GM10248 (cell line): ENCODE measurements at places on chromosomes 1 and 21.

GRCh38 chr1:53891018-53891417, 1.4 kb upstream of the YIPF1 start:
- DNase-seq: no peak

DNA sequence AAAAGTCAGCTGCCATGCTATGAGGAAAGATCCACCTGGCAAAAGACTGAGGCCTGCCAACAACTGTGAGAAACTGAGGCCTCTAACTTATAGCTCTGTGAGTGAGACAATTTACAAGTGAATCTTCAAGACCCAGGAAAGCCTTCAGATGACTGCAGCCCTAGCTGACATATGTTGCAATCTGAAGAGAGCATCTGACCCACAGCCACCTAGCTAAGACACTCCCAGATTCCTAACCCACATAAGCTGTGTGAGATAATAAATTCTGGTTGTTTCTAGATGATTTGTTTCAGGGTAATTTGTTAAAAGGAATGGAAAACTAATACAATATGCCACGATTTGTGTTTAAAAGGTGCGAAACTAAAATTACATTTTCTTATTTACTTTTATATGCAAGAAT, 55.1 kb downstream of the HFM1 start:
- no peak for DNase-seq

- DNase-seq: no peak
Observed at GRCh38 chr1:51621161-51621560, 4.3 kb downstream of the OSBPL9 start.

DNA sequence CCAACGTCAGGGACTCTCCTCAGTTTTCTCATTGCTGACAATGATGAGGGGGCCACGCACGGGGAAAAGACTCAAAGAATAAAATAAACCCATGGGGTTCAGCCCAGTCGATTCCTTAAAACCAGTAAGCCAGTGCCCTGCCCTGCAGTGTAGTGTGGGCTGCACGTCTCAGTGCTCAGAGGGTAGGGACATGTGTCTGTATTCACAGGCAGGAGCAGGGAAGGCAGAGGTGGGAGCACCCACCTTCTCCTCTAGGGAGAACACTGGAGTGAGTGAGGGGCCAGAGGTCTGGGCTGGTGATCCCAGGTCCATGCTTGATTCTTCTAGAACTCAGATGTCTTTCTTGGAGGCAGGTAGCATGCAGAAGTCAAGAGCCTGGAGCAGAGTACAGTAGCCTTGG, 303.6 kb downstream of the MATN1 start:
- DNase-seq: no peak

DNA sequence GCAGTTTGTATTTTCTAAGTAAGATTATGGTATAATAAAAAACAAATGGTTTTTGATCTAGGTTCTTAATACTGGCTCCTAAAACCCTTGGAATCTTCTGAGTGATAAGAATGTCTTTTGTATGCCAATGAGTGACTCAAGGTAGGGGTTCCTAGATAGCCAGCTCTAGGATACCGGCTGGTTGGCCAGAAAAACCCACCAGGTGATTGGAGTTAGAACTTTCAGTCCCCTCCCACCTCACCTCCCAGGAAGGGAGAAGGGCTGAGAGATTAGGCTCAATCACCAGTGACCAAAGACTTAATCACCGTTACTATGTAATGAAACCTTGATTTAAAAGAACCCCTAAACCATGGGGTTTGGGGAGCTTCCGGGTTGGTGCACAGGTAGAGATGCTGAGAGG, 8.7 kb upstream of the BRDT start:
- no peak for DNase-seq

DNA sequence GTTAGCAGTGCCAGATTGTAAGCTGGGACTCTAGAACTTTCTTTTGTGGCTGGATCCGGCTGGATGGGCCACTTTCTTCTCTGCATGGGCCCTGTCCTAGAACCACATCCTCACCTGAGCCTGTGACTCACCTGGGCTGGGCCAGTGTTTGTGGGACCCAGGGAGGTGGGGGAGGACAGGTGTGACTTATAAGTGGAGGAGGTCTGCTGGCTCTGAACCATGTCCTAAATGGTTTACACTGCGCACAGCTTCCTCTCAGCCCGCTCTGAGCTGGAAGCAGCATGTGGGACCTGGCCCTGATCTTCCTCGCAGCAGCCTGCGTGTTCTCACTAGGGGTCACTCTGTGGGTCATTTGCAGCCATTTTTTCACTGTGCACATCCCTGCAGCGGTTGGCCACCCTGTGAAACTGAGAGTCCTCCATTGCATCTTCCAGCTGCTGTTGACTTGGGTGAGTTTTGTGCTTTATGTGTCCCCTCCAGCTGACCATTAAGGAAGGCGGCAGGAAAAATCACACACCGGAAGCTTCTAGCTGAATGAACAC, at the start of gene AADACL3:
Gene AADACL3, plus strand, starts transcription at position 215 of the 542 bp plus-strand sequence. Its CDS starts 67 bp downstream, at position 282.
- DNase-seq: no peak

GRCh38 chr21:35905963-35906345, 154.4 kb downstream of the SETD4 start:
- DNase-seq: no peak

GRCh38 chr1:21914450-21914849, 22.7 kb downstream of the HSPG2 start:
- DNase-seq: no peak

- DNase-seq: no peak
Observed at GRCh38 chr21:17688912-17689874, 76.5 kb upstream of the BTG3 start.

DNA sequence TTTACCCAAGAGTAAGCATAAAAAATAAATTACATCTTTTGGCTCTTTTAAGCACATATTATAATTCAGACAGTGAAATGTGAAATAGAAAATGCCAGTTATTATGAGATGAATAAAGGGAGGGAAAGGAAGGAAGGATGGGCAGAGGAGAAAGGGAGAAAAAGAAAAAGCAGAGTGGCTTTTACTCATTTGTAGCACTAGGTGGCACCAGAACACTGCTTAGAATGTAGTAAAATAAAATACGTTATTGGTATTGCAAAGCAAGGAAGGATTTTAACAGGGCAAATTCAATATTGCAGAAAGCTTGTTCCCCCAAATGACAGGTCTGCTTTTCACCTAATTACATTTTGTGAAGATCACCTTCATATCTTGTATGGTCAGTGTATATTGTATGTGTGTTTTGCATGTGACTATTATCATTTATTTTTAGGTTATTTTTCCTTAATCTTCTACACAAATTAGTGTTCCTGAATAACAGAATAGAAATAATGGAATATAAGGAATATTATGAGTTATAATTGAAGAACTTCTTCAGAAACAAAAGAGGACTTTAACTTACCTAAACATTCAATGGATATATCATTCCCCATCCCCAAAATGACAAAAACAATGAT, 9.1 kb upstream of the PCNX2 start:
- DNase-seq: no peak

DNA sequence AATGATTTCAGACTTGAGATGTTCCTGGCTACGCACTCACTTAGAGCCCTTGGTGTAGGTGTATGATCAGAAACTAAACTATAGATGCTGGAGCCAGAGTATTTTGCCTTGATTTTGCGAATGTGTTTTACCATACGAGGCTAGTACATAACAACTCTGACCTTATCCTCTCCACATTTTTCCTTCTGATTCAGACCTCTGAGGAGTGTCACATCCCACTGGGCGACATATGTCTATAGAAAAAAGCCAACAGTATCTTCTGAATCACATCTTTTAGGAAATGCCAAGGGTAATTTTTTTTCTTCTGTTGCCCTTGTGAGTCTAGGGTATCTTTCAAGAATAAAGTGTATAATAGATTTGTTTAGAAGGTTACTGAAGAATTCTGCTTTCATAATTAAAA, 49.6 kb downstream of the AK4 start:
- no peak for DNase-seq

DNA sequence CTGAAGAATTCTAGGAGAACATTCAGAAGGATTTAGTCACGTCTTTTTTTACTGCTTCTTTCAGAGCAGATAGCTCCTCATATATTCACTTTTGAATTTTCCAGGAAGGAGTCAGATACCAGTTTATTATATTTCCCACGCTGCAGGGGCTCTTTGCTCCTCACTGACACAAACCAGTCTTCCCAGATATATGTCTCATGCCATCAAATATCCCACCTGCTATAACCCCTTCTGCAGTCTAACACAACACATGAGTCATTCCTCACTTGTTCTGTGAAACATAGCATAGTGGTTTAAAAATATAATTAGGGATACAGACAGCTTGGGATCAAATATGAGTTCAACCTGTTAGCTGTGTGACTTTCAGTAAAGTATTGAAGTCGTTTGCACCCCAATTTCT, 251.7 kb upstream of the DPYD start:
- DNase-seq: no peak

DNA sequence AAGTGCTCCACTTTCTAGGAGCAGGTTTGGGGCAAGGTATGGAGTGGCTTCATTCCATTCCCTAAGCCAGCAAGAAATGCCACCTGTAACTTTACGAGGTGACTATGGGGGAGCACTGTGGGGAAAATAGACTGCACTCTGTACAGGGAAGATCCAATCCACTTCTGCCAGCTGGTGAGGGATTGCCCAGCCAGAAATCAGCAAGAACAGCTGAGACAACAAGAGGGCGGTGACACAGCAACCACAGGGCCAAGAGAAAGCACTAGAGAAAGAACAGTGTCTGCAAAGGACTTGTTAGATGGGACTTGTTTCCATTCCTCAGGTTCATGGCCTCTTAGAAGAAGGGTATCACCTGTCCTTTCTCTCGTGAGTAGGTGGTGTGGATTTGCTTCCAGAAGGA, 19.6 kb downstream of the CAPN8 start:
- DNase-seq: no peak

DNA sequence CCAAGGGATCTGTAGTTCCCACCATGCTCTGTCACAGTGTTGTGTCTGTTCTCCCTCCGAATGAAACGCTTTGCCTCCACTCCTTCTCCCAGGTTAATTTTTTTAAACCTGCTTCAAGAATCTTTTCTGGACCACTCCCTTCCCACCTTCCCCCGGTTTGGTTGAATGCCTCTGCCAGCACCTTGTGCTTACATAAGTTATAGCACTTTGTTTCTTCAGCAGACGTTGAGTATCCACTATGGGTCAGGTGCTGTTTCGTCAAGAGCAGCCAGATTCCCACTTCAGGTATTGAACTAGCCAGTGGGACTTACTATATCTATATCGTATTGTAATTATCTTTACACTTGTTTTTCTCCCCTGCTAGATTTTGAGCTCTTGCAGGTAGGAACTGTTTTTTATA, 27.6 kb downstream of the TTF2 start:
- no peak for DNase-seq

DNA sequence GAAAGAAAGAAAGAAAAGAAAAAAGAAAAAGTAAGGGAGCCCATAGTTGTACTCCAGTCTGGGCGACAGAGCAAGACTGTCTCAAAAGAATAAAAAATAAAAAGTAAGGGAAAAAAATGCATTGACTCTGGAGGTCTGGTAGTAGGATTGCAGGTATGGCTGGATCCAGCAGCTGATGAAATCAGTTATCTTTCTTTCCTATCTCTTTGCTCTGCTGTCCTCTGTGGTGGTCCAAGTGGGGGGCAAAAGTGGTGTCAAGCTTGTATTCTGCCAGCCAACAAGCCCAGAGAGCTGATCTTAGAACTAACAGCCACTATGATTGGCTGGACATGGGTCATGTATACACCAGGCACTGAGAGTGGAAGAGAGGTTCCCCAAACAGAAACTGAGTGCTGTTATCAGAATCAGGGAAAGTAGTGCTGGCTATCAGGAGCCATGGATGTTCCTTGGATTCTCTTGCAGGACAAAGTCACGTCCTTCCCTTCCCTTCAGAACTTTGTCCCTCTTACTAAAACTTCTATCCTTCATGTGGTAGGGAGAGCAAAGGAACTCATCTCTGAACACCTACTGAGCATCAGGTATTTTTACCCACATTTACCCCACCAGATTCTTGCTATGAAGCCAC, 3.5 kb upstream of the FBLIM1 start:
- DNase-seq: no peak

- no peak for DNase-seq
Observed at GRCh38 chr1:162206300-162206699, 136.8 kb downstream of the NOS1AP start.

DNA sequence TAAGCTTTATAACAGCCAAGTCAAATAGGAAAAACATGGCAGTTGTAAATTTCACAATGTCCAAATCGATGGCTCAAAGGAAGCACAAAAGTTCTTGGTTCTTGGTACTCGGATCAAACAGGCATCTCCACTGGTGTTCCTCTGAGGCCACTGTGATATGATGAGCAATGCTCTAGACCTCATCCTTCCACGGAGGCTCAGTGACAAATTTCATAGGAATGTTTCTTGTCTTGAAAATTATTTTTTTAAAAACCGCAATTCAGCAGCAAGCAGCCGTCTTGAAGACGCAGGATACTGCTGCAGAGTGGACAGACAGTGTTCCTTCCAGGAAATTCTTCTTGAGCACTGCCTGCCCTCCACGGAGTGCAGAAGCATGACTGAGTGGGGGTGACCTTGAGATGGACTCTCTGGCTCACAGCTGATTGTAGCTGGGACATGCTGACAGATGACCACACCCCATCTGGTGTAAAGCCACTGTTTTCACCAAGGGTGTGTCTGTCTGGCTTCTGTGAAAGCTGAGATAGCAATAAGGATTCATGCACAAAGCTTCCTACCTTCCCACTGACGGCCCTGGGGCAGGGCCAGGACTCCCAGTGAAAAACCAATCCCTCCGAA, 61.9 kb downstream of the TIAM1 start:
- DNase-seq: no peak

- no peak for DNase-seq
Observed at GRCh38 chr1:234861761-234862160, 251.8 kb upstream of the IRF2BP2 start.

DNA sequence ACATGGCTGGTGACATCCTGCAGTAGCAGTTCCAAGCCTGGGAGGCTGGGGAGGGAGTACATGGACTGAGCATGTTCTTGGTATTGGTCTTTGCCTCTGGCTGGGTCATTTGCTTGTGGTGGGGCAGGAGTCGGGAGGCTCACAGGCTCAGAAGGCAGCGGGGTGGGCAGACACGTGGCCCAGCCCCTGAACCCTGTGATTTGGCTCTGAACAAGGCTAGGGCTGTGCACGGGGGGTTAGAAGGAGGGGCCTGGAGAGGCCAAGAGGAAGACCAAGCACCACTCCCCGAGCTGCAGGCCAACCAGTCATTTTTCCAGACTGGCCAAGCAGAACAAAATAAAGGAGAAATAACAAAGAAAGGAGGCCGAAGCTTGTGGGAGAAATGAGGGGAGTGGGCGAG, 9.7 kb upstream of the PRELP start:
- no peak for DNase-seq

GRCh38 chr1:235919833-235920441, 53.2 kb upstream of the LYST start:
- DNase-seq: no peak

GRCh38 chr21:39119891-39120290, 63.4 kb downstream of the PSMG1 start:
- DNase-seq: no peak

DNA sequence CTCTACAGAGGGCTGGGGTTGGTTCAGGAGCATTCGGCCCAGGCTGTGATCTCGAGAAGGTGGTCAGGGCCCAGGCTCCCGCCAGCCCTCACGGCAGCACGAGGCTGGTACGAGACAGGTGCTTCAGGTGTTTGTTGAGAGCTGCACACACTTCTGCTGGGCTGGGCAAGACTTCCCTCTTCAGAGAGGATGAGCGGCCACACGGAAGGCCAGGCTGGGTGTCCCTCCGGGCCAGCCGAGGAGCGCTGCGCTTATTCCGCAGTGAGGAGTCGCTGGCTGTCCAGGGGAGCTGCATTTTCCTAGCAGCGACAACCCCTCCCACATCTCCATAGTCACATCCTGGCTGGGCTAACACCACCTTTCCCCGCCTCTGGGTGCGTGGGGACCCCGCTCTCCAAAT, 50.5 kb downstream of the PDE9A start:
- no peak for DNase-seq

GRCh38 chr21:40972151-40972550, 125.2 kb upstream of the DSCAM start:
- no peak for DNase-seq

- no peak for DNase-seq
Observed at GRCh38 chr1:7302126-7302525, 469.0 kb upstream of the VAMP3 start.
